Left cardiac atrium (tissue), 4 donors: ENCODE measurements at places on chromosomes 1 and 21. TPM values are rescaled to one million over a fixed set of nuclear protein-coding genes. Genes with fewer than 3 reads are reported as not detected.
A peak's percentile ranks its signal among the peaks of the same experiment; 100 is the strongest.

DNA sequence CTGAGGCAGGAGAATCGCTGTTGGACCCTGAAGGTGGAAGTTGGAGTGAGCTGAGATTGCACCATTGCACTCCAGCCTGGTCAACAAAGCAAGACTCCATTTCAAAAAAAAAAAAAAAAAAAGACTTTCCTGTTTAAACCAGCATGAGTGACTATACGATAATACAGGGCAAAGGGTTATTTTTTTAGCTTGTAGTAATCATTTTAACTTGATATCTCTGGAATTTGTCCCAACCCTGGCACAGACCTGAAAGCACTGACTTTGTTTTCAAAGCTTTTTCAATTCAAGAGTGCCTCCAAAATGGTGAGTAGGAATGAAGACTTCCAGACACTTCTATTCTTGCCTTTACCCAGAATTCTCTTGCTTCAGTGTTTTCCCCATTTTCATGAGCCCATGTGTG is 4.4 kb upstream of the TMCO2 start:
- no peak for DNase-seq

DNA sequence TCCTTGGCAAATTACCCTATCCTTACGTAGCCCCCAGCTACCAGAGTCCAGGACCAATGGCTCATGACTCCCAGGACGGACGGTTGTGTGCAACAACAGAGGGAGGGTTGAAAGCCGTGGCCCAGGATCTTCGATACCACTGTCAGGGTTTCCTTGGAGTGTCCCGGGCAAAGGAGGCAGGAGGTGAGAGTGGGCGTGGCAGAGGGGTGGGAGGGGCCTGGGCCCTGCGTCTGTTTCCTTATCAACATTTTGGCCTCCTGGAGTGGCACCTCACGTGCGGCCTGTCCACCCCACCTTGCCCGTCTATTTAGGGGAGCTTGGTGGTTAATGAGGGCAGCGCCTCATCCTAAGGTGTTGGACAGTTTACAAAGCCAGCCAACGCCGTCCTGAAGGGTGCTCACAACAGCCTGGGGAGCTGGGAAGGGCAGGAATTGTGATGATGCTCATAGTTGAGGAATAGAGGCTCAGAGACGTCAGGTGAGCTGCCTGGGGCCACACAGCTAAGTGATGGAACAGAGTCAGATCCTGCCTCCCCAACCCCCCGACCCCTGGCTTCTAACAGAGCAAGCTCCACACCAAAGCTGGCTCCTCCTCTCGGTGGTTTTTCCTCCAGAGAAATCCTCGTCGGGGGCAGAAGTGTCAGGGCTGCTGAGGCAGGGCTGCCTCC is 17.4 kb upstream of the ARHGEF10L start:
- no peak for DNase-seq

UFC1 gene
- 77.7 TPM for total RNA-seq

ZBED6 gene
- 23.6 TPM for total RNA-seq

DNA sequence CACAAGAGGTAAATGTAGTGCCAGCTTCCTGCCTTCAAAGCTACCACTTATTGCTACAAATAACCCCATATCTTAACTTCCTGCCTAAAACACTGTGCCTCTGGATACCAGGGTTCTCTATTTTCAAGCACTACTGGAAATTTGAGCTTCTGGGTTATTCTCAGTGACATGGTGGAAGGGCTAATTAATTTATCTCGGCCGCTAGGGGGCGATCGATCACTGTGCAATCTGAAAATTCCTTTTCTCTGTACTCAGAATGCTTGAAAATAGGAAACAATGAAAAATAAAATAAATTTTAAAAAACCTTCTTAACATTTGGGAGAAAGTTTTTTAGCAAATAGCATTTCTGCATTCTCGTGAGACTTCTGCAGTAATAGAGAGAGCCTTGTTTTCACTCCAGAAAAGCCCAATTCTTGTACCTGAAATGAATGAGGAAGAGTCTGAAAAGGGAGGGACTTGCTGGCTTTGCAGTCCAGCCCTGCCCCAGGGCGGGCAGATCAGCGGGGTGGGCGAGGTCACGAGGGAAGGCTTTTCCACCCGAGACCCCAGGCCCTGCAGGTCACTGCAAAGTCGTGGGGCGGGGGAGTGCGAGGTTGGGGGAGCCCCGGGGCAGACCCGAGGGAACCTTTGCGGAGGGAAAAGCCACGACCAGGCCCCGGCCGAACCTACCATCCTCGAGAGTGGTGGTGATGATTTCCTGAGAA is 276.7 kb downstream of the PCP4 start:
- DNase-seq = peak; percentile 38

ZNF683 gene
- not detected for total RNA-seq

GRCh38 chr1:61361931-61362330 is 279.6 kb downstream of the NFIA start:
- no peak for DNase-seq

LCE3E gene
- total RNA-seq = not detected

GRCh38 chr21:39809936-39810335 is 57.3 kb upstream of the PCP4 start:
- DNase-seq = no peak

GJA8 gene
- total RNA-seq = not detected

CRB1 gene
- total RNA-seq = 0.26 TPM

DNA sequence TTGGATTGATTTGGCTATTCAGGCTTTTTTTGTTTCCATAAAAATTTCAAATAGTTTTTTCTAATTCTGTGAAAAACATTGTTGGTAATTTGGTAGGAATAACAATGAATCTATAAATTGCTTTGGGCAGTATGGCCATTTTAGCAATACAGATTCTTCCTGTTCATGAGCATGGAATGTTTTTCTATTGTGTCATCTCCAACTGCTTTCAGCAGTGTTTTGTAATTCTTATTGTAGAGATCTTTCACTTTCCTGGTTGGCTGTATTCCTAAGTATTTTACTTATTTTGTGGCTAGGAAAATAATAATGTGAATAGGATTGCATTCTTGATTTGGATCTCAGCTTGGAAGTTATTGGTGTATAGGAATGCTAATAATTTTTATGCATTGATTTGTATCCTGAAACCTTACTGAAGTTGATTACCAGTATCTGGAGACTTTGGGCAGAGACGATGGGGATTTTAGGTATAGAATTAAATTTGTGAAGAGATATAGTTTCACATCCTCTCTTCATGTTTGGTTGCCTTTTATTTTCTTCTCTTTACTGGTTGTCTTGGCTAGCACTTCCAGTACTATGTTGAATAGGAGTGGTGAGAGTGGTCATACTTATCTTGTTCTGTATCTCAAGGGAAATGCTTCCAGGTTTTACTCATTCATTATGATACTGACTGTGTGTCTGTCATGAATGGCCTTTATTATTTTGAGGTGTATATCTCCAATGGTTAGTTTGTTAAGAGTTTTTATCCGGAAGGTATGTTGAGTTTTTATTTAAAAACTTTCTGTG is 57.3 kb downstream of the DRAM2 start:
- no peak for DNase-seq

- peak; percentile 69 for DNase-seq
Observed at GRCh38 chr1:26500488-26501175, 28.4 kb downstream of the HMGN2 start.

DNA sequence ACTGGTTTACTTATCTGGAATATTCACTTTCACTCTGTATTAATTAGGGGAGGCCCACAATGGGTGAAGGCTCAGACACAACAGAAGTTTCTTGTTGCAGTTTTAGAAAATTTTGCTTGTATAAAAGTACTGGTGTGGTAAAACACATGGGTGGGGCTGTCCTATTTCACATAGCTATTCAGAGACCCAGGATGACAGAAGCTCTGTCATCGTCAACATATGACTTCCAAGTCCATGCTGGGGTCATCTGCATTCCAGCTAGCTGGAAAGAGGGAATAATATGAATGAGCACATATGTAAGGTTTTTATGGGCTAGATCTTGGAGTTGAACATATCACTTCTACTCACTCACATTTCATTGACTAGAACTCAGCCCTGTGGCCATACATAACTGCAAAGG is 166.4 kb upstream of the KCTD3 start:
- no peak for DNase-seq

DNA sequence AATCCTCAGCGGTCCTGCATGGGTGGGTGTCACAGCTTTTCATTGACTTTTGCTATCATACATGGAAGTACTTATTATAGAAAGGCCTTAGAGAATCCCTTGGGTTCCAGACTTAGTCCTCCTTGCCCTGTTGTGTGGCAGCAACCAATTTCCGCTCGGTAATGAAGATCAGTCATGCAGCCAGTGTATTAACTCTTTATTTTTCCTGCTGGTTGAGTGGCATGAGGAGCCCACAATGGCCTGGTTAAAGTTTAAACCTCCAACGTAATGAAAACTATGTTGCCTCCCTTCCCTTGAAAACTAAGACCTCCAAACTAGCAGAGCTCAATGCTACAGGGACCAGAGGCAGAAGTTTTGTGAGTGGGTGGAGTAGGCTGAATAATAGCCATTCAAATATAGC is 20.0 kb downstream of the CITED4 start:
- DNase-seq = no peak

DNA sequence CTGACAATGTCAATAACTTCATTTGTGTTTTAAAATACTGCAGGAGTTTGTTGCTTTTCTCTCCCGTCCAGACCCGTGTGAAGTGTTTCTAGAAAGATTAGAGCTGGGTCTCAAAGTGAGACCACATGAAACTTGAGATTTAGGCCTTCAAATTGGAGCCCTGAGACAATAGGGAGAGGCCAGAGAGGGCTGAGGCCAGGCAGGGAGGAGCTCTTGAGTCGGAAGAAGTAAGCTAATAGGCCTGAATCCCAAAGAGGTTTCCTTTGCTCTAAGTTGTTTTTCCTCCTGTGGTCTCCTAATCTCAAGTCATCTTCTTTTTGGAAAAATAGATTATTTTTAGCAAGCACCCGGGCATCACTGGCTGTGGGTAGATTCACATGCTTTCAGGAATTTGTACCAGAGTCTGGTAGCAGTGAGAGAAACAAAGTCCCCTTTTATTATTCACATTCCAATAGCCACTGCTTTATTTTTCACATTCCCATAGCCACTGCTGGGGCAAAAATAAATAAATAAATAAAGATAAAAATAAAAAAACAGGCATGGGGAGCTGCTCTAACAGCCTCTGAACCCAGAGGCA is 25.6 kb downstream of the CD244 start:
- DNase-seq = no peak

GRCh38 chr21:41168391-41169257 is 664 bp downstream of the BACE2 start:
- peak; percentile 74 for DNase-seq

RIMS3 gene
- 2.9 TPM for total RNA-seq

DNA sequence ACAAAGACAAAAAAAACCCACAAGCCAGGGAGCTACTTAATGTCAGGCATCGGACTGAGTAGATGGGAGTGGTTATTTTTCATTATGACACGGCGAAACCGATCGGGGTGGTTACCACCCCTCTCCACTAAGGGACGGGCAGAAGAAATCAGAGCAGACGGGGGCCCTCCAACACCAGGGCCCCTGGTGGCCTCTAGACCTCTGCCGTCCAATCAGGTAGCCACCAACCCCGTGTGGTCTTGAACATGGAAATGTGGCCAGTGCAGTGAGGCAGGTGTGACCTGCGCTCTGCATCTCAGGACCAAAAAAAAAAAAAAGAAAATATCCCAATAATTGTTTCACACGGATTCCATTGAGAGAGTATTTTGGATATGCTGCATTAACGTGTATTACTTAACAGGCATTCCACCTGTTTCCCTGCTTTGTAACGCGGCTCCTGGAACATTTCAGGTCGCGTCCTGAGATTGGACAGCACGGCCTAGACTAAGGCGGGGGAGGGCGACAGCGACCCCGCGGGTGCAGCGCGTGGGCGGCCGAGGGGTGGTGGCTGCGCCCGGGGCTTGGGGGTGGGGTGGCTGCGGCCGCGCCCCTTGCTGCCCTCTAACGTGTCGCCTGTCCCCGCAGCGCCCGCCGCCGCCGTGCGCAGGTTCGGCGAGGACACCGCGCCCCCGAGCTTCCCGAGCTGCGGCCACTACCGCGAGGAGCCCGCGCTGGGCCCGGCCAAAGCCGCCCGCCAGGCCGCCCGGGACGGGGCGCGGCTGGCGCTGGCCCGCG is 48.3 kb downstream of the SIM2 start:
- DNase-seq = no peak

DNA sequence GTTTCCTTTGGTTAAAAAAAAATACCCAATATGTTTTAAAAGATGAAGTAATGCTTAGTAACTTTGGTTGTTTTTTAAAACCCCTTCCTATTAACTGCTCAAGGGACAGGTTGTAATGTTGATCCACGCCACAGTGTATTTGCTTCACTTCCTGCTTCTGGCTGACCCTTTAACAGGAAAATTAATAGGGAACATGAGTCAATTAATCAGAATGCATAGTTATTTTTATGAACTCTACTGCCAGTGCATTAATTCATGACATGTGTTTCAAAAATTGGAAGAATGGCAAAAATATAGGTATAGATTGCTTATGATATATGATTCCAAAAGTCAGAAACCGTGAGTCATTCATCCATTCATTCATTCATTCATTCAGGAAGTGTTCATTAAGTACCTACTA is 204.8 kb downstream of the SETD4 start:
- DNase-seq = no peak

CELA2B gene
- total RNA-seq = not detected

FABP3 gene
- 2,432 TPM for total RNA-seq

- no peak for DNase-seq
Observed at GRCh38 chr21:35343046-35343819, 294.1 kb upstream of the RUNX1 start.

CHRNB2 gene
- not detected for total RNA-seq

GRCh38 chr1:194289569-194290266 is 1103.3 kb upstream of the B3GALT2 start:
- DNase-seq = no peak

- no peak for DNase-seq
Observed at GRCh38 chr1:39733161-39733560, 5.5 kb upstream of the PPIE start.

SYNC gene
- total RNA-seq = 15.8 TPM

GRCh38 chr1:21024918-21025317 is 151.8 kb downstream of the EIF4G3 start:
- DNase-seq = no peak

DNA sequence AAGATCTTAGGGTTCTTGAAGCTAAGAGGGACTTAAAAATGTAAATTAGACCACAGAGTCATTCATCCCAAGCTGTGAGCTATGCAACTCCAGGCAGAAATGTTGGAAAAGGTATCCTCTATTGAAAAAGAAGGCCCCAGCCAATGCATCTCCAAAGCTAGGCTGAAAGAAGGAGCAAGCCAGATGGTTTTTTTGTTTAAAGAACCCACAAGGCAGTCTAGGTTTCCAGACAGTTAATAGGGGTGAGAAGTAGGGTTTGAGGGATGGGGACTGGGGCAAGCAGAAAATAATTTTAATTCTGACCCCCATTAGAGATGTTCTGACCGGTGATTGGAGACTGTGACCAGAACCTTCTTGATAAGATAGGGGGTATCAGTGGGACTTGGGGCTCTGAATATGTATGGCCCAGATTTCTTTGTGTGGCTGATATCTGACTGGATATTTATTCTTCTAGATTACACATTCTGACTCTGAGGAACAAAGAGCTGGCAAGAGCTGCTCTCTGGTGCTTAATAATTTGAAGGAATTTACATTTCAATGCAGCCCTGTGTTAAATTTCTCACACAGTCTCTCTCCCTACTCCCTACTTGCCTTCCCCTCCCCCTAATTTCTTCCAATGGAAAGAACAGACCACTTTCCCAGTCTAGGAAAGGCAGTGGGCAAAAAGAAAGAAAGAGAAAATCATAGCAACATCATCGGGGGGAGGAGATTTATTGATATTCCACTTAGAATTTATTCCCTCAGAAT is 104.9 kb downstream of the NUF2 start:
- no peak for DNase-seq
